ENCODE measurements at places on chromosomes 11 and 22.

DNA sequence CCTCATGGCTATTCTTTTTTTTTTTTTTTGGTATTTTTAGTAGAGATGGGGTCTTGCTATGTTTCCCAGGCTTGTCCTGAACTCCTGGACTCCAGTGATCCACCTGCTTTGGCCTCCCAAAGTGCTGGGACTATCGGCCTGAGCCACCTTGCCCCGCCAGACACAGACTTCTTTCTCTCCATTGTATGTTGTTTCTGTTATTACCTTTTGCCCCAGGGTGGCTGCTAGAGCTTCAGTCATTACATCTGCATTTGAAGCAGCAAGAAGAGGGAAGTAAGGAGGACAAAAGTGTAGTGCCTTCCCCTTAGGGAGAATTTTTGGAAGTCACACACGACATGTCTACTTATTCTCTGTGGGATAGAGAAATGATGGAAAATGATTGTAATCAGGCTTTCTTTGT is 10.1 kb upstream of the OSBP start:
- DNase-seq = no peak

DNA sequence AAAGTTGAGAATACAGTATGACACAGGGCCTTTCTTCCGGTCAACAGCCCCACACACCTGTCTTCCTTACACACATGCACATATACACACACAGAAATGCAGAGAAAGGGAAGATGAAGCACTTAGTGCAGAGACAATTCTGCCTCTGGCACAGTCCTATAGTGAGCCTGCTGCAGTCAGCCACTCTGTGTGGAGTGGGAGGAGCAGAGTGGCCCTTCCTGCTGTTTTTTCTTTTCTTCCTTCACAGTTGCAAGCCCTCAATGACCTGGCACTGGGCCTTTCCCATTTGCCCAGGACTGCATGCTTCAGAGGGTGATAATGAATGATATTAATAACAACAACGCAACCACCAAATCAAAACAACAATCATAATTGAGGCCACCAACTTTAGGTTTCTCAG is 527.0 kb upstream of the B3GAT1 start:
- no peak for DNase-seq

DNA sequence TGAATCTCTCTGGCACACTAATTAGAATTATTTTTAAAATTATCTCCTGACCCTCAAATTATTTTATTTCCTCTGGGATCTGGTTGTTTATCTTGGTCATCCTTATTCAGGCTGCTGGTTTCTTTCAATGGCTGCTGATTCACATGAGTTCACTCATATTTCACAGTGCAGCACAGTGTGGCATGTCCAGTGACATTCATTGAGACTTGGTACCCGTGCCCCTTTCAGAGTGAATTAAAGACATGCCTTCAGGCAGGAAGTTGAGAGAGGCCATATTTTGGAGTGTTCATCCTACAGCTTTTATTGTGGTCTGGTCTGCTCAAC is 13.5 kb downstream of the DCPS start:
- no peak for DNase-seq

DNA sequence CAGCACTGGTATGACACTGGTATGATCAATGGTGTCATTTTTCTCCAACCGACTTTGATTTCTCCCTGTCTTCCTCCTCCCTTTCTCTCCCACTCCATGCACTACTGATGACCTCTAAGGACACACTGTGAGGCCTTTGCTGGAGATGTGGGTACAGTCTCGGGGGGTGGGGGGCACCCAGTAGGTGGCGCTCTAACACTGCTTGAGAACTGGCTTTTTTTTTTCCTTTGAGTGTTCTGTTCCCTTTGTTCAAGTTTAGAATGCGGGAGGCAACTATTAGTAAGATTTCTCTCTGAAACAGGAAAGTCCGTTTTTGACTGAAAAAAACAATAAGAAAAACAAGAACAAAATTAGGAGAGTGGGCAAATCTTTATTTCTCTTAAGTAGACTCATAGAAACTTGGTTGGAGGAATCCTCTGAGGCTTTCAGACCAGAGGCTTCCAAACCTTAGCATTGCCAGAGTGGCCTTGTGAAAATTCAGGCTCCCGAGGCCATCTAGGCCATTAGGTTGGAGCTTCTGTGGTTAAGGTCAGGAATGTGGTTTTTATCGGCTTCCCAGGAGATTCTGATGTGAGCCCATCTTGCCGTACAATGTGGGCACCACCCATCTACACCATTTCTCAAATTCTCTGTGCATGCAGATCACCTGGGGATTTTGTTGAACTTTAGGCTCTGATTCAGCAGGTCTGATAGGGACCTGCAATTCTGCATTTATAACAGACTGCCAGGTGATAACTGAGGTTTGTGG is 43.2 kb downstream of the PANX1 start:
- DNase-seq = peak; percentile 46

DNA sequence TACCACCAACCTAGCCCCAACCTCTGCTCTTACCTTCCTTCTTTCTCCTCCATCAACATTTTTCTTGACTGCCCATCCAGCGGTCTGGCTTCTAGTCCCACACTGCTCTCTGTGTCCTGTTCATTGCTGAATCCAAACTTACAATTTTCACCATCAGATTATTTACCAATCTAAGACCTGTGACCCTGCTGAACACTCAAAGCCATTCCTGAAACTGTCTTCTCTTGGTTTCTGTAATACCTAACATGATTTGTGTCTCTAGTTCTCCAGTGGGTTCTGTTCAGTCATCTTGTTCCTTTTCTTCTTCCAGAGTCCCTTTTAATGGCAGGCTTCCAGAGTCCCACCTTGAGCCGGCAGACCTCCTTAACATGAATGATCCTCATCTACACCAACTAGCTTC is 24.1 kb downstream of the RRAS2 start:
- no peak for DNase-seq

GRCh38 chr11:130449996-130450769 is 1.7 kb downstream of the ADAMTS15 start:
- no peak for DNase-seq

DNA sequence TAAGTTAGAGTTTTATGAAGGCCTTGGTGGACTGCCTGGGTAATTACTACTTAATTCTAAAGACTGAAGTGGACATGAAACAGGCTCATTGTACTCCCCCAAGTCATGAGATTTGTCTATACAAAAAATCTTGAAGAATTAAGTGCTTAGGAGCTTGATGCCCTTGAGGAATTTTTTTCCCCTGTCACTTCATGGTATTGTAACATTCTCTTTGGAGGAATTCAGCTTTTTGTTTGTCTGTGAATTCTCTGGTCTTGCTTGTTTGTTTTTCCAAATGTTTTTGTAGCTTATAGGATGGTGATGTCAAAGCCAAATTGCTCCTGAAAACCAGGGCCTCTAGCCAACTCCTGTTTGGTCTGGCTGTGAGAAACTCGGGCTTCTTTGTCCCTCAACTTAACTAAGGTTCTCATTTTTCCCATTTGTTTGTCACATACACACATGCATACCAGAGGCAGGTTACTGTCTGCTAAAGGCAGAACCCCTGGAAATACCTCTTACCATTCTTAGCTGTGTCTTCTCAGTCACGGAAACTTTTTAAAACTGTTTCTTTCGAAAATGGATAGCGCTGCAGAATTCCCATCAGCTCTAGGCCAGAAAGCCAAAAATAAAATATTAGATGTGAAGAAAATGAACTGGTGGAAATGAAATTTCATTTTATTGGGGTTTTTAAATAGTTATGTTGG is 66.9 kb downstream of the AMOTL1 start:
- no peak for DNase-seq

GRCh38 chr22:32801537-32802236 is at the start of gene TIMP3:
TSS of gene TIMP3 (plus strand) at chr22:32801705. CDS start at chr22:32802002, 297 bp downstream.
- no peak for DNase-seq

DNA sequence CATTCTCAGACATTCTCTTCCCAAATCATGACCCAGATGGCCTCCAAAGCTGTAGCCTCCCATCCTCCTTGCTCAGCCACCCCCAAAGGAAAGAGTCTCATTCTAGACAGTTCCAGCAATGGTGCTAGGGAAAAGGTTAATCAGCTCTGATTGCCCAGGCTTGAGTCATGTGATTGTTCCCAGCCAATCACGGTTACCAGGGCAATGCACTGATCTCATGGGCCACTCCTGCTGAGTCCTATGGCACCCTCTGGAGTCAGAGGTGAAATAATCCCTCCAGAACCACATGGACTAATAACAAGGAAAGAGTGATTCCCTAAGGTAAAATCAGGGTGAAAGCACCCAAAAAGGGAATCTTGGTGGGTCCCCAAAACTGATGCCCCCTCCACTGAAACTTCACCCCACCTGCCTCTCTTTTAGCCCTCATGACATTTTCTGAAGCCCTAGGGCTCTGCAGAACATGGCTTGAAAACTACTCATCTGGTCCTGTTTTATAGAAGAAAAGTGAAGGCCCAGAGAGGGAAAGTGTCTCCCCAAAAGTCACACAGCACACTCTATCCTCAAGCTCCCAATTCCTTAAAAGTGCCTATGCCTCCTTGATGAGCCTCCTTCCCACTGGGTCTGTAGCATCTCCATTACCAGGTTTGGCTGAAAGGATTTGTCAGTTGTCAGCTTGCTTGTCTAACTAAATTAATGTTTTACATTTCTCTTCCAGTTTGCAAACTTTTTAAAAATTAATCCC is 203.7 kb downstream of the MN1 start:
- DNase-seq = no peak

GRCh38 chr11:69378303-69379141 is 84.6 kb downstream of the MYEOV start:
- no peak for DNase-seq

DNA sequence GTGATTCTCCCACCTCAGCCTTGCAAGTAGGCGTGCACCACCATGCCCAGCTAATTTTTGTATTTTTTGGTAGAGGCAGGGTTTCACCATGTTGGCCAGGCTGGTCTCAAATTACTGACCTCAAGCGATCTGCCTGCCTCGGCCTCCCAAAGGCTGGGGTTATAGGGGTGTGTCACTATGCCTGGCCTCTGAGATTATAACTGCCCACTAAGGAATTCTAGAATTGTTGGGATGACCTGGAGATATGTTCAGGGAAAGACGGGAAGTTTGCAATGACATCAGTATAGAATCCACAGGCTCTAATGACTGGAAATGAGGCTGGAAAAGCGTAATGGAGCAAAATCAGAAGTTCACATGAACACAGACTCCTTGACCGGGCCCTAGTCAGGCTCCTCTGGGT is 62.2 kb downstream of the CLMP start:
- DNase-seq = no peak

DNA sequence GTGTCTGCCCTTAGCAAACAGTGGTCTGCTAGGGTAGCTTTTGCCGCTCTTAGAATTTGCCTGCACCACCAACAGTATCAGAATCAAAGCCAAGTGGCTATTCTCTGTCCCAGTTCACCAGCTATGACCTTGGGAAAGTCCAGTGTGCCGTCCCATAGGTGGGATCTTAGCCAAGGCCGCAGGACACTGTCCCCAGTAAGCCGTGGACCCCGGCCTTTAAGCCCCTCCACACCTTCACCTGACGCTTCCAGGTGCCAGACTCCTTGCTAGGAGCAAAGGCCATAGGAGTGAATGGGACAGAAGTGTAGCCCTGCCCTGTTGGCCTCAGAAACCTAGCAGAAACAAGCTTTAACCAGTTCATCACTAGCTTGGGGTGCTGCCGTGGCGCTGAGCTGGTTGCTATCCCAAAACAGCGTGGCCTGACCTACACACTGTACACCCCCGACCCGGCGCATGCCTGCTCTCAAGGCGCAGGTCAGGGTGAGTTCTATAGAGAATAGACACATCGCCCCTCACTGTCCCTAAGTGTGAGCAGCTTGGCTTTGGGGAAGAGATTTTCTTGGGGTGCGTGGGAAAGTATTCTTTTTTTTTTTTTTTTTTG is 4.5 kb downstream of the FADD start:
- no peak for DNase-seq

DNA sequence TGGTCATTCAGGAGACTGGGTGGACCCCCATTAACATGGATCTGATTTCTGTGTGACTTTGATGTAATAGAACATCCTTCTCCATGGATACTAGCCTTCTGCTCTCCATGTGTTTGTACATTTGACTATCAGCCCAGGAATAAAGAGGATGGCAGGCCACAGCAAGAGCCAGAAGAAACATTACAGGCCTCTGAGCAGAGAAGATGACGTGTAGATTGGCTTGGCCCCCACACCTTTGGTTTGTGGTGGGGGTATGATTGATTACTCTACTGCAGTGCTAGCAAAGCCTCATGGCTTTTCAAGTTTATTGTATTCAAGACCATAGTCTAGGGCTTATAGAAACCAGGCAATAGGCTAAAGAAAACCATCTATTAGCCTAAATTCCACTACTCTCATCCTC is 77.0 kb downstream of the GRAMD1B start:
- no peak for DNase-seq

GRCh38 chr11:115126515-115127208 is 377.6 kb downstream of the CADM1 start:
- DNase-seq = no peak

GRCh38 chr11:67613960-67614715 is 7.4 kb downstream of the NDUFV1 start:
- peak; percentile 84 for DNase-seq

DNA sequence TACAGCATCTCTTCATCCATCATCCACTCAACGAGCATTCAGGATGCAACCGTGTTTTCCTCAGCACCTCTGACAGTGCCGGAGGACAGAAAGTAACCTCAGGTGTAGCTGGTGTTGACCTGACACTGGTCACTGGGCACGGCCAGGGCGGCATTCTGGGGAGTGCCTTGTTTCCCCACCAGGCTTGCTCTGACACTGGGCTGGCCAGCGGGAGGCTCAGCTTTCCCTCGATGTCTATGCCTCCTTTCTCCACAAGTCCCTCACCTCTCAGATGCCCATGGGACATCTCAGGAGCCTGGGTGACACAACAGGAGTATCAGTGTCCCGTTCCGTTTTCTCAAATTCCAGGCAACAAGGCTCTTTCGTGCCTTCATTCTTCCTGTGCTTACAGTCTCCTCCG is 28.9 kb downstream of the CD6 start:
- DNase-seq = no peak

- DNase-seq = no peak
Observed at GRCh38 chr11:21069909-21070308, 400.5 kb downstream of the NELL1 start.

GRCh38 chr11:108027057-108027456 is 18.4 kb downstream of the CUL5 start:
- no peak for DNase-seq

All from Kasumi-1 (cell line).